WTC11 (cell line): ENCODE measurements at places on chromosomes 1 and 21. TPM values are rescaled to one million over a fixed set of nuclear protein-coding genes. Genes with fewer than 3 reads are reported as not detected.

DNA sequence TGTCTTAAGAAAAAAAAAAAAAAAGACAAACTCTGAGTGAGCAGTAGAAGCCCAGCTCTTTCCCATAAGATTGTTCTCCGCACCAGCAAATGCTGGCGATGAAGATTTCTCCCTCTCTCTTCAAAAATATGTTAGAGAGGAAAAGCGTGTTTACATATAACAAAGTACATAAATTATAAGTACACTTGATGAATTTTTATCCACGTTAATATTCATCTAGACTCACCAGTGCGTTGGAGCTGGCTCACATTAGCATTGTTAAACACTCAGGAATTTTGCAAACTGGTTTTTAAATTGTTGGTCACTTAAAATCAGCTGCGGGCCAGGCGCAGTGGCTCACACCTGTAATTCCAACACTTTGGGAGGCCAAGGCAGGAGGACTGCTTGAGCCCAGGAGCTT lies 56.0 kb downstream of the RUNX3 start:
- H3K27me3 ChIP-seq, result no peaks in the 10 kb centered on the region
- H3K36me3 ChIP-seq, result no peaks in the 10 kb centered on the region
- H3K4me3 ChIP-seq, result no peak overlapping the region
- peaks cover 14% of the 10 kb centered on the region for H3K4me1 ChIP-seq
- no peak overlapping the region for H3K27ac ChIP-seq
- no peak for DNase-seq

DNA sequence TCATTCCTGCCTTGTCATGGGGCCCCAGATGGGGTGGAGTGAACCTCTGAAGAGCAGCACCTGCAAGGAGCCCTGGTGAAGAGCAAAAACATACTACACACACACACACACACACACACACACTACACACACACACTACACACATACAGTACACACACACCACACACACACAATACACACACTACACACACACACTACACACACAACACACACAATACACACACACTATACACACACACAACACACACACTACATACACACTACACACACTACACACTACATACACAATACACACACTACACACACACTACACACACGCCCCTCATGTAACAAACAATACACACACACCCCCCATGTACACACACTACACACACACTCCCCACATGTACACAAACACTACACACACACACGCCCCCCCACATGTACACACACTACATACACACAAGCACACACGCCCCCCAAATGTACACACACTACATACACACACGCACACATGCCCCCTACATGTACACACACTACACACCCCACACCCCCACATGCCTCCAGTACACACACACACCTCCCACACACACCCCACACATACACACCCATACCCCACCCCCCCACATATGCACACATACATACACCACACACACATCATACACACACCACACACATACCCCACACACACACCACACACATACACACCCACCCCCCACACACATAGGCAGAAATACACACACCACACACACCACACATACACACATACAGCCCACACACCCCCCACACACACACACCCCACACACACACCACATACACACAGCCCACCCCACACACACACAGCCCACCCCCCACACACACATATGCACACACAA lies 9.3 kb downstream of the SLC2A5 start:
- H3K36me3 ChIP-seq, result no peaks in the 10 kb centered on the region
- no peak overlapping the region for H3K27ac ChIP-seq
- H3K27me3 ChIP-seq, result no peaks in the 10 kb centered on the region
- DNase-seq, result no peak

DNA sequence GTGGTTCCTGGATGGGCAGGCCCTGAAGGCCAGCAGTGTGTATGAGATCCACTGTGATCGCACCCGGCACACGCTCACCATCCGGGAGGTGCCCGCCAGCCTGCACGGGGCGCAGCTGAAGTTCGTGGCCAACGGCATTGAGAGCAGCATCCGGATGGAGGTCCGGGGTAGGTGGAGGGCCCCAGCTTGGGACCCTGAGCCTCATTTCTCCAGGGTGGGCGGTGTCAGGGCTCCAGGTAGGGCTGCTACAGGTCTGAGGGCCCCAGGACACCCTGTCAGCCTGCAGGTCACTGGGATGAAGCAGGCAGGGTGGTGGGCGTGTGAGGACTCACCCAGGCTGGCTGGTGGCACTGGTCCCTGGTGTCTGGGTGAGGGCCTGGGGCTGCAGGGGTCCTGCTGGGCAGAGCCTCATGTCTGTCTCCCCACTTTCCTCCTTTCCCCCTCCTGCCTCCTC lies 7.8 kb downstream of the OBSCN start:
- peaks cover 3% of the 10 kb centered on the region; the same call in 1 of the 2 replicates for H3K4me1 ChIP-seq
- peaks cover 8% of the 10 kb centered on the region for H3K27me3 ChIP-seq
- no peak for DNase-seq
- no peak overlapping the region for H3K4me3 ChIP-seq
- H3K36me3 ChIP-seq, result peaks cover 33% of the 10 kb centered on the region
- H3K27ac ChIP-seq, result no peak overlapping the region

The CTSK gene
- 7.5 to 9.4 TPM (median 8.7 TPM) in 3 replicates for total RNA-seq

- H3K4me1 ChIP-seq, result peaks cover 6% of the 10 kb centered on the region
- no peaks in the 10 kb centered on the region; the same call in 1 of the 2 replicates for H3K27me3 ChIP-seq
- H3K27ac ChIP-seq, result no peak overlapping the region
- H3K36me3 ChIP-seq, result no peaks in the 10 kb centered on the region
- no peak for DNase-seq
- no peak overlapping the region for H3K4me3 ChIP-seq
These were observed 116.8 kb downstream of the DTL start for GRCh38 chr1:212152308-212152693.

GRCh38 chr1:233364695-233365539 lies 37.4 kb downstream of the MAP3K21 start:
- no peak for DNase-seq
- no peaks in the 10 kb centered on the region for H3K27me3 ChIP-seq
- H3K4me3 ChIP-seq, result no peak overlapping the region
- H3K36me3 ChIP-seq, result peaks cover 6% of the 10 kb centered on the region
- peak overlapping the region; percentile 76; the same call in 1 of the 2 replicates for H3K27ac ChIP-seq

- DNase-seq, result no peak
- no peaks in the 10 kb centered on the region for H3K36me3 ChIP-seq
- H3K27me3 ChIP-seq, result no peaks in the 10 kb centered on the region
- no peak overlapping the region for H3K4me3 ChIP-seq
- H3K4me1 ChIP-seq, result no peaks in the 10 kb centered on the region
These were observed 156.7 kb downstream of the BRINP3 start for GRCh38 chr1:190320952-190321351.

- no peak for DNase-seq
- H3K36me3 ChIP-seq, result peaks cover 6% of the 10 kb centered on the region
- H3K27me3 ChIP-seq, result no peaks in the 10 kb centered on the region
- H3K4me3 ChIP-seq, result no peak overlapping the region
- H3K27ac ChIP-seq, result no peak overlapping the region
- no peaks in the 10 kb centered on the region for H3K4me1 ChIP-seq
These were observed 8.4 kb upstream of the SNX7 start for GRCh38 chr1:98653123-98653522.

DNA sequence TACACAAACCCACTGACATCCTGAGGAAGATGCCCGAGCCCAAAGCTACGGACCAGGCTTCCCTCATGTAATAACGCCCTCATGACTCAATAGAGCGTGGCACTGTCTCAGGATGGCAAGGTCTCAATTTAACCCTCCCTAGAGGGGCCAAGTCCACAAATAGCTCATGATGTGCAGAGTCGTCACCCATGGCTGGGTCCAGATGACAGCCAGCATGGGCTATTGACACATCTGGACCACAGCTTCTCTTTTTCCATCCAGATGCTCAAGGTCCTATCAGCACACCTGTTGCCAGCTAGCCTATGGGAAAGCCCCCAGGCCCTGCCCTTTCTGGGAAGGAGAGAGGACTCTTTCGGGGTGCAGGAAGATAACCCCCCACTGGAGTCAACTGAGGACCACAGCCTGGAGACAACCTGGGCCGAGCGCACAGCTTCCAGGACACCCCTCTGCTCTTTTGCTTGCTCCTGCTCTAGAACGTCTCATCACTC lies 2.8 kb downstream of the LAPTM5 start:
- peaks cover 21% of the 10 kb centered on the region for H3K4me1 ChIP-seq
- H3K36me3 ChIP-seq, result no peaks in the 10 kb centered on the region
- no peak overlapping the region for H3K4me3 ChIP-seq
- H3K27me3 ChIP-seq, result no peaks in the 10 kb centered on the region

- H3K27me3 ChIP-seq, result no peaks in the 10 kb centered on the region
- H3K4me3 ChIP-seq, result no peak overlapping the region
- 0 out of 2 replicates have a peak overlapping the region, but pooled peaks have one; percentile 22 for H3K27ac ChIP-seq
- H3K36me3 ChIP-seq, result 0 out of 2 replicates have a peak, but pooled peaks cover 3% of the 10 kb centered on the region
- peaks cover 7% of the 10 kb centered on the region for H3K4me1 ChIP-seq
These were observed 190.7 kb upstream of the RUNX1 start for GRCh38 chr21:35239811-35240219.

- no peak for DNase-seq
- no peaks in the 10 kb centered on the region for H3K36me3 ChIP-seq
- peaks cover 45% of the 10 kb centered on the region for H3K4me1 ChIP-seq
- no peak overlapping the region for H3K27ac ChIP-seq
These were observed 176.5 kb upstream of the RUNX1 start for GRCh38 chr21:35225573-35225972.

DNA sequence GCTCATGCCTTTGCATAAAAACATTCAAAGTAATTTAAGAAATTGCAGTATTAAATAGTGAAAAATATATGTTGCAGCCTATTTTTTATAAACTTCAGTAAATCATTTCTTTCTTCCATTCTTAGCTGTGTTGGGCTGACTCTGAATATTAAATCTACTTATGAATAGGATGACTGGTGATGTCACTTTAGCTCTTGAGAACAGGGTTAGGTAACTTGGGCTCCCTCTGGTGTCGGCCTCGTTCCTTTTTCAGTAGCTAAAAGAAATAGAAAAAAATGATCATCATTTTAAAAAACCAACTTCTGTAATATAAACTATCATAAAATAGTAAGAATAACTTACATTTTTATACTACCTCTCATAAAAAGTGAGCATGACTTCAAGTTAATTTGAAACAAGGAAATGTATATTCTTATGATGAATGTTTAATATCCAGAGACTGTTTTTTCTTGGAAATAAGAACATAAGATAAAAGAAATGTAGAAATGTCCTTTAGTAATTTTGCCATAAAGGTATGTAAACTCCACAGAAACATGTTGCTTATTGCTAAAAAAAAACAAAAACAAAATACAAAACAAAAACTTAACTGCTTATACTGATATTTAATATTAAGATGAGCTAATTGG lies 26.8 kb upstream of the NCAM2 start:
- H3K4me3 ChIP-seq, result no peak overlapping the region
- H3K36me3 ChIP-seq, result no peaks in the 10 kb centered on the region
- H3K27me3 ChIP-seq, result no peaks in the 10 kb centered on the region
- no peak overlapping the region for H3K27ac ChIP-seq
- peak; percentile 59 for DNase-seq
